NCI-H1417 treated with DMSO at 0.1 percent for 48 hours (cell line): ENCODE measurements at places on chromosomes 7 and 10.

- no peak for DNase-seq
Measured at GRCh38 chr10:11757454-11757820, 15.3 kb downstream of the ECHDC3 start.

- no peak for DNase-seq
Measured at GRCh38 chr7:17685141-17685540, 255.2 kb downstream of the SNX13 start.

DNA sequence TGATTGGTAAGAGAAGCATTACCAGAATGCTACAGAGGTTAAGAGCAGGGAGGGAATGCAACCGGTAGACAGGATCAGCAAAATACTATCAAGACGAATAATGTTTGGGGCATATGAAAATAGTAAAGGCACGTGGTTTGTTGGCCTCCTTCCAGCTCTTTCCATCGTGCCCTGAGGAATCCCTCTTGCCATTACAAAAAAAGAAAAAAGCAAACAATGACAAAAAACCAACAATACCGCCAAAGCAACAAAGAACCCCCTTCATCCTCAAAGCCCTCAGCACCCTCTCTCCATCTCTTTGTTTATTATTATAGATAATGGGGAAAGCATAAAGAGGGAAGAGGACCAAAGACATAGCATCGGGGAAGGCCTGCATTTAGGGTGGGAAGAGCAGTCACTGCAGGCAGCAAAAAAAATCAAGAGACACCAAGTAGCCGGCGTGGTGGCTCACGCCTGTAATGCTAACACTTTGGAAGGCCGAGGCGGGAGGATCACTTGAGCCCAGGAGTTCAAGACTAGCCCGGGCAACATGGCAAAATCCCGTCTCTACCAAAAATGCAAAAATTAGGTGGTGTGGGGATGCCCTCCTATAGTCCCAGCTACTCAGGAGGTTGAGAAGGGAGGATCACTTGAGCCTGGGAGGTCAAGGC lies 78.0 kb downstream of the HIP1 start:
- no peak for DNase-seq

DNA sequence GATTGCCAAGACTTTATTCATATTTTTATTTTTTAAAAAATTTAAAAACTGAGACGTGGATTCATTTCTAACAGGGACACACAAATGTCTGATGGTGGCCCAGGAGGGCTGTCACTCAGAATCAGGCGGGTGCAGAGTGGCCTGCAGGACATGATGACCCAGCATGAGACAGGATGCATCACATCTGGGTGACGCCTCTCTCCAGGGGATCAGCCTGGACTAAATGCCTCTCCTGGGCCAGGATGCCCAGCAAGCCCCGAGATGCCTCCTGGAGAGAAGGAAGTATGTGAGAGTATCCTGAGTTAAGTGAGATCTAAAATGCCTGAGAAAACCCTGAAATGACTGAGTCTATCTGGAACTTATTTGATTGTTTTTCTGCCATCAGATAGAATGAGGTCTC lies 16.9 kb upstream of the MTURN start:
- DNase-seq: no peak

- DNase-seq: no peak
Measured at GRCh38 chr7:22210967-22211366, 146.0 kb downstream of the RAPGEF5 start.

GRCh38 chr7:15439853-15440252 lies 122.0 kb downstream of the AGMO start:
- no peak for DNase-seq

DNA sequence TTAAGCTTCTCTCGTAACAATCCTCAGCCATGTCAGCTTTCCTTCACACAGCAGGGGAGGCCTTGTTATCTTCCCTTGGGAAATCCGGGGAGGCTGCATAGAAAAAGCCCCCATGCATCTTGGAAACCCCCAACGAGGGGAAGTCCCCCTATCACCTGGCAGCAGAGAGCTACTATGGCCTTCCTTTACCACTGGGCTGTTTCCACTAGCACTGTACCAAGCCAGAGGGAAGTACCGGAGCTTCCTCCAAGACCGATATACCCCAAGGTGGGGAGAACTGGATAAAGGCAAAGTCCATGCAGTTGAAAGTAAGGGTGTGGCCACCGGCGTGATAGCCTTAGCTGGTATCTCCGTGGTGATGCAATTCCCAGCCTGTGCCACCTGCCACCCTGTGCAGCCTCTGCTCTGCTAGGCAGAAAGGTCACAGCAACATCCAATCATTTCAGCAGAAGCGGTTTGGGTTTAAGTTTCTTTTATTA lies 4.4 kb upstream of the CLIP2 start:
- DNase-seq: no peak

DNA sequence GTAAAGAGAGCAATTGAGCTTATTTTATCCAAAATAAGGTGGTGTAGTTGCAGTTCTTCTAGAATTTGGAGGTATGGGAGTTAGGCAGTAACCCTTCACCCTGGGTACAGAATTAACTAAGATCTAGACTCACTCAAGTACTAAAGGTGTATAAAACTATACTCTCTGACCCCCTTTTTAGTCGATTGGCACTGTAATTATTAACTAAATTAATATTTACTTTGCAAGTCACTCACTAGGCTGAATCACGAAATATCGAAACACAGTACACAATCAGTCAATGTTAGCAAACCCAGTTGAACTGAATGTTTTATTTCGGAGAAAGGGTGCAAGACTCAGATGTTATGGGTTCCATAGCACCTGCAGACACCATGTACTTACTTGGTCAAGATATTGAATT lies 14.6 kb upstream of the CYP2C19 start:
- no peak for DNase-seq

GRCh38 chr7:127650847-127651555 lies 993 bp upstream of the SND1 start:
- no peak for DNase-seq

- DNase-seq: no peak
Measured at GRCh38 chr7:83608716-83609115, 40.2 kb downstream of the SEMA3E start.

DNA sequence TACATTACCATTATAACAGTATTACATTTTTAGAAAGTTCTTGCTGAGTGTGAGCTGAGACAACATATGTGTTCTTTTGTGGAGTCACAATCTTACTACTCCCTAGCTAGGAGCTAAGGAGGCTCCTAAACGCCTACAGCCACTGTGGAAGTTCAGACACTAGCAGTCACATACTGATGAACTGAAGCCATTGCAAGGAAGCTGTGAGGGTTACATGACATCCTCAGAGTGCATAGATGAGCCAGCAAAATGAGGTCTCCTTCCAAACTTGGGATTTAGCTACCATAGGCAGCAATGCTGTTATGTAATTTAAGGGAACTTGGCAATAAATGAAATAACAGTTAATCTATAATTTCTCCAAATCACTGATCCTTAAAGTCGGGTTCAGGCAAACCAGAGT lies 10.8 kb upstream of the ST7 start:
- no peak for DNase-seq

DNA sequence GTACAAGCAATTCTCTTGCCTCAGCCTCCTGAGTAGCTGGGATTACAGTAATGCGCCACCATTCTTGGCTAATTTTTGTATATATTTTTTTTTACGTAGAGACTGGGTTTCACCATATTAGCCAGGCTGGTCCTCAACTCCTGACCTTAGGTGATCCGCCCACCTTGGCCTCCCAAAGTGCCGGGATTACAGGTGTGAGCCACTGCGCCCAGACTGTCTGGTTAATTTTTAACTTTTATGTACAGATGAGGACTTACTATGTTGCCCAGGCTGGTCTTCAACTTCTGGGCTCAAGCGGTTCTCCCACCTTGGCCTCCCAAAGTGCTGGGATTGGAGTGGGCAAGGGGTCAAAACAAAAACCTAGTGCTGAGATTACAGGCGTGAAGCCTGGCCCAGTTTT lies 101.8 kb downstream of the JMJD1C start:
- DNase-seq: no peak

- DNase-seq: no peak
Measured at GRCh38 chr10:4541292-4541691, 284.7 kb upstream of the AKR1E2 start.

DNA sequence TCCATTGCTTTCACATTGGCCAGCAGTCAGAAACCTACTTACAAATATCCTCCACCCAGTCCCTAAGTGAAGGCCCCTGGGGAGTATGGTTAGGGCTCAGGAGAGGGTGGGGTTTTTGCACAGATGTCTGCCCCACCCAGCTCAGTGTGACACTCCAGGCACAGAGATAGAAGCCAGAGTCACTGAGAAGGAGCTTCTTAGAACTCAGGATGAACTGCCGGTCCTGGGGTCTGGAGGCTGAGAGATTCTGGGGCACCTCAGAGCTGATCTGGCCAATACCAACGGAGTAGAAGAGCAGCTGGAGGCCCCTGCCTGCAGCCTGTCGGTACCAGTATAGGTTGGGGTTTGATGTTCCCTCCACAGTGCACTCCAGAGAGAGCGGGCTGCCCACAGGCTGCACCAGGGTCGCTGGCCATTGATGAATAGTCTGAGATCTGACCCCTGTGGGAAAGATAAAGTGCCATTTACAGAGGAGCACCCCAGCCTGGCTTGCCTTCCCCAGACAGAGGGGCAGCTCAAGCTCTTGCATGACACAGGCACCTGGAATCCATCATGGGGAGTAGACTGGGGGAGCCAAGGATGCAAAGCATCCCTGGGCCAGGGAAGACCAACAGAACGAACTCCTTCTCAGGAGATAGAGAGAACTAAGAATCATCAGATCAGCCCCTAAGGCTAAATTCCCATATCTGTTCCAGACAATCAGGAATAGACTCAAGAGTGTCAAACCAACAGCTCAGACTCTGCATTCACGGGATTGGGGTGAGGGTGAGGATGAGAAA lies 41.9 kb downstream of the PRSS2 start:
- DNase-seq: no peak

DNA sequence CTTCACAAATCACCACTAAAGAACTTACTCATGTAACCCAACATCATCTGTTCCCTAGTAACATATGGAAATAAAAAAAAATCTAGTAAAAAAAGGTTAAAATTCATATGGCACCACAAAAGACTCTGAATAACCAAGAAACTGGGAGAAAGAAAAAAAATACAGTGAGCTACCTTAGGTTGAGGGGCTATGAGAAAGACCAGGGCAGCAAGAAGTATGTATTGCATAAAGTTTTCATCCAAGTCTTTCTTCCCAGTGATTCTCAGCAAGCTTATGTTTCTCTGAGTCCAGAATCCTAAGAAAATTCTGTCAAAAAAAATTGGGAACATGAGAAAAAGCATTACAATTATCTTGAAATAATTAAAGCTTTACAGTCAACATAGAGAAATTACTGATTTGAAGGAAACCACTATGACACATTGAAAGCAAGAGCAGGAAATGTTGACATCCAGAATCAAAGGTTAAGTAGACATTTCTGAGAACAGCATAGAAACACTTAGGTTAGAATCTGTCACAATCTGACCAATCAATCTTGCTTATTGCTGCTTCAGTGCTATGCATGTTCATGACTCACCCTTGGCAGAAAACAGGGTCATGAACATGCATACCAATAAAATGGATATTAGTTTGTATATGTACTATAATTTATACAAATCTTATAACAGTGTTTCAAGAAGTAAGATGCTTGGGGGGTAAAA lies 494.0 kb upstream of the POT1 start:
- no peak for DNase-seq

DNA sequence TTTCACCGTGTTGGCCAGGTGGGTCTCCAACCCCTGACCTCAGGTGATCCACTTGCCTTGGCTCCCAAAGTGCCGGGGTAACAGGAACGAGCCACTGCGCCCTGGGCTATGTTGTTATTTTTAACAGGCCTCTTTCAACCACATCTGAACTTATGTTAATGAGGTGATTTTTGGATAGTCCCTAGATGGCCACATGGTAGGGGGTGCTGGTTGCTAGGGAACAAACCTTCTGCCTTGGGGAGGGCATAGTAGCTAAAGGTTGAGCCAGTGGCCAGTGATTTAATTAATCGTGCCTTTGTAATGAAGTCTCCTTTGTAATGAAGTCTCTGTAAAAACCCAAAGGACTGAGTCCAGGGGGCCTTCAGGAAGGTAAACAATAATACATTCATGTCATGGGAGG lies 9.1 kb downstream of the COMTD1 start:
- DNase-seq: no peak

- no peak for DNase-seq
Measured at GRCh38 chr7:127245607-127246006, 7.1 kb downstream of the GRM8 start.

DNA sequence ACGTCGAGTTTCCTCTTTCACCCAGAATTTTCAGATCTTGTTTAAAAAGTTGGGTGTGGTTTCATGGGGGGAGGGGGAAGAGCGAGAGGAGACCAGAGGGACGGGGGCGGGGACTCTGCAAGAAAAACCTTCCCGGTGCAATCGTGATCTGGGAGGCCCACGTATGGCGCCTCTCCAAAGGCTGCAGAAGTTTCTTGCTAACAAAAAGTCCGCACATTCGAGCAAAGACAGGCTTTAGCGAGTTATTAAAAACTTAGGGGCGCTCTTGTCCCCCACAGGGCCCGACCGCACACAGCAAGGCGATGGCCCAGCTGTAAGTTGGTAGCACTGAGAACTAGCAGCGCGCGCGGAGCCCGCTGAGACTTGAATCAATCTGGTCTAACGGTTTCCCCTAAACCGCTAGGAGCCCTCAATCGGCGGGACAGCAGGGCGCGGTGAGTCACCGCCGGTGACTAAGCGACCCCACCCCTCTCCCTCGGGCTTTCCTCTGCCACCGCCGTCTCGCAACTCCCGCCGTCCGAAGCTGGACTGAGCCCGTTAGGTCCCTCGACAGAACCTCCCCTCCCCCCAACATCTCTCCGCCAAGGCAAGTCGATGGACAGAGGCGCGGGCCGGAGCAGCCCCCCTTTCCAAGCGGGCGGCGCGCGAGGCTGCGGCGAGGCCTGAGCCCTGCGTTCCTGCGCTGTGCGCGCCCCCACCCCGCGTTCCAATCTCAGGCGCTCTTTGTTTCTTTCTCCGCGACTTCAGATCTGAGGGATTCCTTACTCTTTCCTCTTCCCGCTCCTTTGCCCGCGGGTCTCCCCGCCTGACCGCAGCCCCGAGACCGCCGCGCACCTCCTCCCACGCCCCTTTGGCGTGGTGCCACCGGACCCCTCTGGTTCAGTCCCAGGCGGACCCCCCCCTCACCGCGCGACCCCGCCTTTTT lies at the start of gene VIM:
VIM (plus strand) TSS at position 151 of the 925 bp plus-strand sequence. CDS start 1,182 bp downstream, outside the sequence.
- DNase-seq: no peak

- no peak for DNase-seq
Measured at GRCh38 chr7:35555386-35555785, 139.5 kb downstream of the HERPUD2 start.

- no peak for DNase-seq
Measured at GRCh38 chr10:61992059-61992460, 90.6 kb downstream of the ARID5B start.

DNA sequence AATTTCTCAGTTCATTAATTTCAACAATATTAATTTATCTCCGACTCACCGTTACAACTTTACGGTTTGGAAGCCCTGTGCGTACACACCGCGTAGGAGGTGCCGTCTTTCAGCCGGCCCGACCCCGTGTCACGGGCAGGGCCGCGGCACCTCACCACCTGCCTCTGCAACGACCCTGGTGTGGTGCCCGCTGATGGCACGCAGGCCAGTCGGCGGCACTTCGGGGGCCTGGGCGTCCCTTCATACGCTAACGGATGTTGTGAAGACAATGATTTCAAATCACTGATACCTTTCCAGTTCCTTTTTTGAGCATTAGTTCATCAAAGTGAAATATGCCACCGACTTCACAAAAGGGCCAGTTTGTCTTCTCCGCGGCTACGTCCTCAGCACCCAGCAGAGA lies 125.3 kb downstream of the EBF3 start:
- DNase-seq: no peak

GRCh38 chr7:66946545-66946944 lies 25.5 kb downstream of the TMEM248 start:
- DNase-seq: no peak

GRCh38 chr7:24717694-24718320 lies 39.5 kb downstream of the GSDME start:
- DNase-seq: no peak
